Fibroblast of the aortic adventitia (primary cell): ENCODE measurements at places on chromosomes 2 and 18.

DNA sequence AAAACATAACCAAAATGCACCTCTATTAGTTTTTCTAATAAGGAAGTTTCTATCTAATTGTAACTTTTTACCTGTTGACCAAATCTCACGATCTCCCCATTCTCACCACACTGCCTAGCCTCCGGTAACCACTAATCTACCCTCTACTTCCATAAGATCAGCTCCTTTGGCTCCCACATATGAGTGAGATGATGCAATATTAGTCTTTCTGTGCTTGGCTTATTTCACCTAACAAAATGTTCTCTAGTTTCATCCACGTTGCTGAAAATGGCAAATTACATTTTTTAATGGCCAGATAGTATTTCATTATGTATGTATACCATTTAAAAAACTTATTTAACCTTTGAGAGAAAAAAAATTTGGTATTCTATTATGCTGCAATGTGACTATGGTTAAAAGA, 379.0 kb upstream of the NXPH2 start:
- no peak for DNase-seq

GRCh38 chr2:30230497-30231211, 680 bp upstream of the LBH start:
- DNase-seq: peak; percentile 14

- no peak for DNase-seq
Measured at GRCh38 chr2:154495455-154495868, 203.0 kb upstream of the KCNJ3 start.

GRCh38 chr2:62475172-62476011, 30.6 kb downstream of the TMEM17 start:
- no peak for DNase-seq

GRCh38 chr2:226327830-226328229, 471.8 kb downstream of the IRS1 start:
- no peak for DNase-seq

DNA sequence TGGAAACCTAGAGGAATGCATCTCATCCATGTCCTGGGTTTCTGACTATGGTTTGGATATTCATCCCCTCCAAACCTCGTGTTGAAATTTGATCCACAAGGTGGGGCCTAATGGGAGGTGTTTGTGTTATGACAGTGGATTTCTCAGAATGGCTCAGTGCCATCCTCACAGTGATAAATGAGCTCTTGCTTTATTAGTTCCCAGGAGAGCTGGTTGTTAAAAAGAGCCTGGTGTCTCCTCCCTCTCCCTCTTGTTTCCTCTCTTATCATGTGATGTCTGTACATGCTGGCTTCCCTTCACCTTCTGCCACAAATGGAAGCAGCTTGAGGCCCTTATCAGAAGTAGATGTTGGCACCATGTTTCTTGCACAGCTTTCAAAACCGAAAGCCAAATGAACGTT, 424.3 kb downstream of the DCC start:
- DNase-seq: no peak

GRCh38 chr2:84781942-84782716, 98.8 kb downstream of the TRABD2A start:
- peak; percentile 33 for DNase-seq

DNA sequence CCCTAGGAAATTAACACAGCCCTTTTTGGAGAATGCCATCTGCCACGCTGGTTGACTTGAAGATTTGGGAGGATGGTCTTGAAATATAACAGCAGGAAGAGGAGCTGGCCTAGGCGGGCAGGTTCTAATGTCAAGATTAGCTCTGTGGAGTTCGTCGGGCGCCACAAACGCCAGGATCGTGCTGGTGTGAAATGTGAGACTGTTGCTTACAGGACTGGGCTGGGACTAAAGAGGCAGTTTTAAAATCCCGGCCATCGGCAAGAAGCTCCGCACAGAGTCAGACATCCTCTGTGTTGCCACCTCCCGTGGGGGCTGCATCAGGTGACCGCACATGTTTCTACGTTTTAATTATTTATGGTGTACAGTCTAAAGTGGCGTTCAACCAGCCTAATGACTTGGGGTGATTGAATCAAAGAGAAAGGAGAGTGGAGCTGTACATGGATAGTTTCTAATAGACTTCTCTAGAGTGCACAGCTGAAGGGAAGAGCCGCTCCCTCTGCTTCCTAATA, 99.4 kb upstream of the BCL11A start:
- no peak for DNase-seq

- DNase-seq: peak; percentile 88
Measured at GRCh38 chr2:240991378-240992263, 6.8 kb upstream of the SNED1 start.

DNA sequence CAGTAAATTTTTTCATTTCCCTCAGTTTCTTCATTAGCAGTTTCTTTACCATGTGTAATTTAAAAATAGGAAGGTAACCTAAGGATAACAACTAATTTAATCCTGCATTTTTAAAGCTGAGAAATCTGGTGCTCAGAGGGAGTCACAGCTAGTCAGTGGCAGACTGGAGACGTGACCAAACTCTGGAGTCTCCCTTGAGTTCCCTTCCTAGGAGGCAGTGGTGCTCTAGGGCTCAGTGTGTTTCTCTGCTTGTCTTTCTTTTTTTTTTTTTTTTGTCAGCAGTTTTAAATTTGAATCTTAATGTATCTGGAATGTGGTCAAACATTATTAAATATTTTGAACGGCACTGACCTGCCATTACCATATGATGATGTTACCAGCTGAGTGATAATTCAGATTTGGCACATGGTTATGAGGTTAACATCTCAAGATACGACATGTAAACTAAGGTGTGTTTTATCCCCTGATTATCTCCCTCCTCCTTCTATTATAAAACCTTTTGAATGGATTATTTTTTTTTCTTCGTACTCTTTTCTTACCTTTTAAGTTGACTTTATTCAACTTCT, 226.2 kb downstream of the GALNT13 start:
- DNase-seq: no peak

DNA sequence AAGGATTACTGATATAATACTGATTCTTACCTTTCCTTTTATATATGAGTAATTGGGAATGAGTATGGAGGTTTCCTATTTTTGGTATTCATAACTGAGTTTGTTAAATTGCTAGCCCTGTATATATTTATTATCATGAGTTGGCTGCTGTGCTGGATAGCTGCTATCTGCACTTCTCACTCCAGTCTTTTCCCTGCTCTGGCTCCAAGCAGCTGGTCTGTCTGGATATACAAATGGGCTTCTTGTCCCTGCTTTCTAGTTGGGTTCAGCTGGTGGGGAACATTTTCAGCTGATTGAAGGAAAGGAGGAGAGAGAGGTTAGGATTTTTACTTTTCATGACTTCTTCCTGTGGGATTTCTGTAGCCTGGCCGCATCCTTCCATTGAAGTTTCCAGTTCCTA, 41.2 kb downstream of the AGFG1 start:
- no peak for DNase-seq

DNA sequence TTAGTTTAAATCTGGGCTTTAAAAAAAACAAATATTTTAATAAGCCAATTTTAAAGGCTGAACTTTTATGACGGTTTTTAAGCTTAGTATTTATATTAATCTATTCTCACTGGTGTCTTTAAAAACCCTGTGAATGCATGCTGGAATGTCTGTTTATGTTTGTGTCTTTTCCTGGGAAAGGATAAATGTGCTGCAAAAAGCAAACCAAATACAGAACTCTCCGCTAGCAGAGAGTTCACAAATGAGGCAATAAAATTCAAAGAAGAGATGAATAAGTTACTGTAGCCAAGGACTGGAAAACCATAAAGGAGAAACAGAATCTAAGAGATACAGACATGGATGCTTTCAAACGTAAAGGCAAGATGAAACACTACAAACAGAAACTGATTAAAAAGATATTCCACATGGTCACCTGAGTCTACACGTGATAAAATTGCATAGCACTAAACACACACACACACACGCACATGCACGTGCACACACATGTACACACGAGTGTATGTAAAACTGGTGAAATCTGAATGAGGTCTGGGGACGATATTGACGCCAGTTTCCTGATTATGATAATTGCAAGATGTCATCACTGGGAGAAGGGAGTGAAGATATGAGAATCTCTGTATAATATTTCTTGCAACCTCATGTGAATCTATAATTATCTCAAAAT, 4.5 kb downstream of the TWIST2 start:
- DNase-seq: peak; percentile 67

DNA sequence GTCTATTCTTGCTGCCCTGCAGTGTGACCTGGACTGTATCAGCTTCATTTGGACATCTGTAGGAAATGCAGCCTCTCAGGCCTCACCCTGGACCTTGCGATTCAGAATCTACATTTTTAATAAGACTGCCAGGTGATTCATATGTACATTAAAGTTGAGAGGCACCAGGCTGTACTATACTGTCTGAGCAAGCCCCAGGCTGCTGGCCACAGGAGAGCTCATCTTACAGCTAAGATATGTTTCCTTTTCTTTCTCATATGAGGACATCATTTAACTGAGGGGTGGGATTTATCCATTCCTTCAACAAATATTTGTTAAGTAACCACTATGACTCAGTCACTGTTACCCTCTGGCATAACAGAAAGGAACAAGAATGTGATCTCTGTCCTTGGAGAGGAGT, 78.2 kb upstream of the GCFC2 start:
- no peak for DNase-seq

GRCh38 chr2:238241970-238242369, 2.1 kb upstream of the HES6 start:
- DNase-seq: no peak

- peak; percentile 45 for DNase-seq
Measured at GRCh38 chr2:85852937-85853498, 35.8 kb downstream of the ST3GAL5 start.

DNA sequence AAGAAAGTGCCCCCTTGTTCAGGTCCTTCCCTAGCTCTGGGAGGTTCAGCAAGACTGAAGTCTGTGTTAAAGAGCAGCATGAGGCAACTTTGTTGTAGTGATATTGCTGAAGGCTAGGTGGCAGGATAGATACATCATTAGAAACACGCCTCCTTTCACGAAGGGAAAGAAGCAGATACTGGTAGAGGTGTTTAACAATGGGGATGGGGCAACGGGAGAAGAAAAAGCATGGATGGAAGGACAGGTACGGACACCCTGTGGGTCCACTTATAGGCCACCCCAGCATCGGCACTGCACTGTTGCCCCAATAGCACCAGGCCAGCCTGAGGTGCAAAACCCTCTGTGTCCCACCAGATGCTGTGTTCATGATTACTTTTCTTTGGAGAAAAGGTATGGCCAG, 3.5 kb upstream of the IGFBP5 start:
- peak; percentile 76 for DNase-seq

- DNase-seq: no peak
Measured at GRCh38 chr2:224405412-224405811, 3.5 kb upstream of the FAM124B start.

- no peak for DNase-seq
Measured at GRCh38 chr2:43513796-43514195, 82.0 kb downstream of the THADA start.

DNA sequence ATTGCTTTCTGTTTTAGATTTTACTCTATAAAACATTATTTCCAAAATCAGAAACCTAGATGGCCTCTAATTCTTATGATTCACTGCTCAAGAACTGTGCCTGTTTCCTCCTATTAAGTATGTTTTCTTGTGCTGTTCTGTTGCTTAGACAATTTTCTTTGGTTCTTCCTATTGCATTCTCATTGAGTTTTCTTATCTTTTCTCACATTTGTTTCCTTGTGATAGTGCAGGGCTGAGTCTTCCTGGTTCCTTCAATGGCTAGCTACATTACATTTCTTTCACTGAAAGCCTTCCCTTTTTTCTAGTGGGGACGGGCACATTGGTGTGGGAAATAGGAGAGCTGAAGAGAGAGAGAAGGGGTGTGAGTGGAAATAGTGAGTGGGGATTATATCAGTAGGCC, 183.4 kb downstream of the CALCRL start:
- no peak for DNase-seq

DNA sequence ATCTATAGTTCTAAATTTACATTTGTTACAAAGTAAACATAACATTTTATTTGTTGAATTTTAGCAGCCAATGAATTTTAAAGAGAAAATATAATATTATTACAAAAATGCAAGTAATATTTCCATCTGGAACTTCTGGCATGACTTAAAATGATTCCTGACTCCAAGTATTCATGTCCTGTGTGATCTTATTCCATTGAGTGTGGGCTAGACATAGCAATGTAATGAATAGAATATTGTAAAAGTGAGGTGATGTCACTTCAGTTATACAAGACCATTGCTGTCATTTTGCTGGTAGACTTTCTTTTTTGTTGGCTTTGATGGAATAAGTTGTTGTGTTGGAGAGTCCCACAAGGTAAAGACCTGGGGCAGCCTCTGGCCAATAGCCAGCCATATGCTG, 912.2 kb upstream of the PIK3C3 start:
- DNase-seq: no peak

DNA sequence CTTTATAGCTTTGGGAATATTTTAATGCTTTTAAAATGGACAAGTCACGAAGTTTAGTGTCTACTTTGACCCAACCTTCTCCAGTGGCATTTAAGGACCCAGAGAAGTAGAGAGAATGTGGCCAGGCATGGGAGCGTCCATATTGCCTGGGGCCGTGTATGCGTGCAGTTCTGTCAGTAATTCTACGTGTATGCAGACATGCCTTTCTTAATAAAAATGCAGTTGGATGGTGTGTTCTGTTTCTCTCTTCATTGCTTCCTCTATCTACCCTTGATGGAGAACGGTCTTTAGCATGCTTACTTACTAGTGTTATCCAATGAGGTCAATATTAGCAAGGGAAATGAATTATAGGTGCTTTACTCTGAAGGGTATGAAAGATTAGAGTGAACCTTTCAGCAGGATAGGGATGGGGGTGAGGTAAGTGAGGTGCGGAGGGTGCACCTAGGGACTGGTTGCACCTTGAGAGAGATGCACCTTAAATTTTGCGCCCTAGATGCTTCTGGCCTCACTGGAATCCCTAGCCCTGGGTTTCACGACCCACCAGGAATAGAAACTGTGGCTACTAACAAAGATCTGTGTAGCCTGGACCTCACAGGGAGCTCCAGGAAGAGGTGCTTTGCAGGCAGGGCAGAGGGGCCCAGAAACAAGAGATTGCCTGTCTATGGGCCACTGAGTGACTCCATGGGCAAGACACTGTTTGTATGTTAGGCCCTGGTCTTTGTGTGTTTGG, 194.3 kb downstream of the MYCN start:
- no peak for DNase-seq

DNA sequence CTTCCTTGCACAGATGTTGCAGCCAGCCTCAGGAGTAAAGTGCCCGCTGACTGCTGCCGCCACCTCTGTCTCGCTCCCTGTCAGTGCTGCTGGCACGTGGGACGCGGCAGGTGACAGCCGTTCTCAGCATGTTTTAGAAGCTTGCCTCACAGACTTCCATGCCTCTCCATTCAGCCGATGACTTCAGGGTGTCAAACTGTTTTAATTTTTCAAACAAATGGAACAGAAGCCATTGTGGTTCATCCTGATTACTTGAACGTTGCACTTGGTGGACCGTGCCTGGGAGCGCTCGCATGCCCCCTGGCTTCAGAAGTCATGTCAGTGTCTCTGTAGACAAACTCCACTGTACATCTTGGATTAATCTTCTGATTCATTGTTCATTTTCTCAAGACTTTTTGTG, 62.7 kb upstream of the EML6 start:
- DNase-seq: no peak

- DNase-seq: no peak
Measured at GRCh38 chr18:2898186-2898640, 51.4 kb downstream of the EMILIN2 start.
